ENCODE measurements at places on chromosomes 3 and 15.
A peak's percentile ranks its signal among the peaks of the same experiment; 100 is the strongest.

DNA sequence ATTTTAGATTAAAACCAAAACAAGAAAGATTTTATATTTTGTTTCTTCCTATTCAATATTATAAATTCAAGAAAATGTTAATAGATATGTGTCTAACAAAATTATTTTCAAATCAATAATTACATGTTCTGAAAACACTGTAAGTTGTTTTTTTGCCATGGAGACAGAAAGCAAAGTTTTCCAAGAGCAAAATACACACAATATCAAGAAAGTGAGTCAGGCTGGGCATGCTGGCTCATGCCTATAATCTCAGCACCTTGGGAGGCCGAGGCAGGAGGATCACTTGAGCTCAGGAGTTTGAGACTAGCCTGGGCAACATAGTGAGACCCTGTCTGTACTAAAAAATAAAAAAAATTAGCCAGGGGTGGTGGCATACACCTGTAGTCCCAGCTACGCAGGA lies 71.7 kb downstream of the TTC23 start:
- DNase-seq: no peak

DNA sequence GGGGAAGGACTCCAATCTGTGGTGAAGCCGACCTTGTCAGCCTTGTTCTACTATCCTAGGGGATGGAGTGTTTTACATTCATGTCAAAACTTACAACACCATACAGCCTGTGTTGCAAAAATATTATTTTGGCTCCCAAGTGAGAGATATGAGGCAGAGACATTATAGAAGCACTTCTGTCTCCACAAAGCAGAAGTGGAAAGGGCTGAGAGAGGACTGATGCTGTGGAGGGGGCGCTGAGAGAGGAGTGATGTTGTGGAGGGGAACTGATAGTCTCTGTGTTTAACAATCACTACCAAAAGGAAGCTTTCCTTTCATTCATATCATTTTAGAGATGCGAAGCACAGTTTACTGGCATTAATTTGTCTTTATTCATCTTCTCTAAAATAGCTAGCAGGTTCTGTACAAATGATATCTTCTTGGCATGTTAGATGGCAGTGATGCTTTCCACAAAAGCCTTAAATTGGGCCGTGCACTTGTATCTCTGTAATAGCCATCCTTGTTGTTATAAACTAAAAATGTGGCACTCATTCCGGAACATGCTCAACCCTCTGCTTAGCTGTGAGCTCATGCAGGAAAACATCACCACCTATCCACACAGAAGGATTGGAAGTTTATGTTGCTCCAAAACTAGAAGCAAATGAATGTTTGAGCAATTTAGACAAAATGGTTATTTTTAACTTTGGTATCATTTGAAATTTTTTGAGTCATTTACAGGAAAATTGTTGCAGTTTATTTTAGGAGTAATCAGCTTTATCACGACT lies 134.6 kb upstream of the TP63 start:
- DNase-seq: no peak

- no peak for DNase-seq
Observed at GRCh38 chr15:57921371-57921770, 144.1 kb downstream of the ALDH1A2 start.

DNA sequence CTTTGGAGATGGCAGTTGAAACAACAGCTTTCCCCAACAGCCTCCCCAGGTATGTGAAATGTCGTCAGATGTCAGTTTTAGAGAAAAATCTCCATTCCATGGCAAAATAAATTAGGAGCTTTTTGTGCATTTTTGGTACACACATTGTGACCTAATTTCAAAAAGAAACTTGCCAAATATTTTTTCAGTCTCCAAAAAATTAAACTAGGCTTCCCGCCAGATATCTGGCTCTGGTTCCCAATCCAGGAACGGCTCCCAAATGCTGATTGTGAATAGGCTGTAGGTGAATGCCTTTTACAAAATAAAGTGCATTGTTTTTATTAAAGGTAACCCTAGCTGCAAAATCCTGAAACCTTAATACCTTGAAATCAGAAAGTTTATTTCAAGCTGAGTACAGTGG lies 10.9 kb downstream of the KCNAB1 start:
- no peak for DNase-seq

DNA sequence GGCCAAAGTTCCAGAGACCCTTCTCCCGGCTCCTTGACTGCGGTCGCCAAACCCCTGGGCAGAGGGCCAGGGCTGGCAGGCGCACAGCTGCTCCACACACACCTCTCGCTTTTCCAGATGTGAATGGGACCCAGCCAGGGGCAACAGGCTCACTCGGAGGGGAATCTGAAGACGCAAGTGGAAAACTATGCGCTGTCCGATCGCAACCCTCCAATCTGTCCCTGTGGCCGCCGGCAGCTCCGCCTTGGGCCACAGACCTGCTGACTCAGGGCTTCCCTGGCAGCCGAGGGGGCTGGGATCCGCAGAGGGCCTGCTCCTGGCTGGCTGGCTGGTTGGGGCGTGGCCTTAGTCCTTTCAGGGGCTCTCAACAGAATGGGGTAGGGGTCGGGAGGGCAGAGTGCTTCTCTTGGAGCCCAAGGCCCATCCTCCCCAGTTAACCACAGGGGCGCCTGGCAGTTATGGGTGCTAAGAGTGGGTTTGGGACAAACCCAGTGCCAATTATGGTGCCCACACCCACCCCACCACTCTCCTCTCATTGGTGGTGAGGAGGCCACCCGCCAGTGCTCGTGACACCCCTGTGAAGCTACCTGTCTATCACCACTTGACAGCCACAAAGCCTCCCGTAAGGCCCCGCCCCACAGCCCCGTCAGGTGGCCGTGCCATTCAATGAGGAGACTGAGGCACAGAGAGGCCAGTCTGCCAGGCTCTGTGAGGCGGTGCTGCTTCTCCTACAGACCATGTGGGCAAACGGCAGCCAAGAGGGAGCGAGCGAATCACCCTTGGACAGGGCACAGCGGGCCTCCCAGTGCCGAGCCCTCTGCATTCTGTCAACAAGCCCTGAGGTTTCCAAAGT lies 53.8 kb downstream of the IQSEC1 start:
- peak; percentile 87 for DNase-seq

GRCh38 chr3:8987226-8987625 lies 24.0 kb upstream of the RAD18 start:
- DNase-seq: no peak

DNA sequence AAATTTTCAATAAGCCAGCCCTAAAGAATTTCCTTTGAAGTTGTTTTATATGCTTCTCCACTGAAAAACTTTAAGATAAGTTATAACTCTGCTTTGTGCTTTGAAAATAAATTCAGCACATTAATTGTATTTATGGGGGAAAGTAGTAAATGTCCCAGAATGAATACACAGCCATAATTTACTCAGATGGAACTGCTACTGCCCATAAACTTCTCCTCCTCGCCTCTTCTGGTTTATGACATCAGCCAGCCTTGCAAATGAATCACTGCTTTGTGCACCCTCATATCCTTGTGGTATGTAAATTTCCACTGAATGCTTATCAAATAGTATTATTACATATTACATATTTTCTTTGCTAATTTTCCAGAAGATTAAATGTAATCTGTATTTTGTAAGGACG lies 302.0 kb downstream of the DIPK2A start:
- no peak for DNase-seq

- DNase-seq: no peak
Observed at GRCh38 chr3:175233957-175234940, 375.1 kb downstream of the NAALADL2 start.

GRCh38 chr3:184192889-184193288 lies 6.9 kb downstream of the ABCF3 start:
- no peak for DNase-seq

GRCh38 chr15:70613271-70613670 lies 150.1 kb downstream of the UACA start:
- DNase-seq: no peak

- peak; percentile 5 for DNase-seq
Observed at GRCh38 chr15:62063825-62064635, 2.7 kb upstream of the C2CD4A start.

GRCh38 chr3:39724233-39724846 lies 85.1 kb upstream of the MYRIP start:
- DNase-seq: no peak

- DNase-seq: no peak
Observed at GRCh38 chr15:60259469-60259868, 138.3 kb downstream of the ANXA2 start.

- no peak for DNase-seq
Observed at GRCh38 chr15:101250873-101251829, 697 bp downstream of the CHSY1 start.

GRCh38 chr3:119818937-119819336 lies 37.0 kb downstream of the NR1I2 start:
- no peak for DNase-seq

DNA sequence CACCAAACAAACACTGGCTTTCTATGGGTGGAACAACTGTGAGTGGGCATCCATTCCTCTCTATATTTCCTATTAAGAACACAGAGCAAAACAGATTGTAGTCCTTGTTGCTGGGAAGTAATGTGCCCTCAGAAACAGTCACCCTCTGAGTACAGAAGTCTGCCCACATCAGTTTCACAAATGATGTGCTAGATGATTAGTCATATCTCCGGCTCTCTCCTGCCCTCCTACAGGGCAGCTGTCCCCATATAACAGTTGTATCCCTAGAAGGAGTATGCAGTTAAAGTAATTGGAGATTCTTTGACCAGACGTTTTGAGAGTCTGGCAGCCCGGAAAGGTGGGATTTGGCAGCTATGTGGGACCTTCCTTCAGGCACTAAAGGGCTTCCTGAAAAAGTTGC lies 159.9 kb downstream of the APBA2 start:
- peak; percentile 9 for DNase-seq

- DNase-seq: no peak
Observed at GRCh38 chr15:56792211-56792610, 58.9 kb upstream of the ZNF280D start.

DNA sequence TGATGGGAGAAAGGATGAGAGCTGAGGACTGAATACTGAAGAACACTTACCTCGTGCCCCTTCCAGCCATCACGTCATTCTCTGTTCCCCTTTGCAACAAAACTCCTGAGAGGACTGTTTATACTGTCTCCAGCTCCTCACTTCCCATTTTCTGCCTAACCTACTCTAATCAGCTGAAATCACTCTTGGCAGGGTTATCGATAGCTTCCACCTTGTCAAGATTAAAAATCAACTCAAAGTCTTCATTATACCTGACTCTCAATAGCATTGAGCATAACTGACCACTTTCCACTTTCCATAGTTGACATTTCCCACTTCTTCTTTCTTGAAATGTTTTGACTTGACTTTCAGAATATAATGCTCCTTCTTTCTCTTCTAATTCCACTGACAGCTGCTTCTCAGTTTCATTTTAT lies 4.3 kb downstream of the BTBD1 start:
- no peak for DNase-seq

- DNase-seq: no peak
Observed at GRCh38 chr3:33915796-33916546, 117.5 kb downstream of the PDCD6IP start.

DNA sequence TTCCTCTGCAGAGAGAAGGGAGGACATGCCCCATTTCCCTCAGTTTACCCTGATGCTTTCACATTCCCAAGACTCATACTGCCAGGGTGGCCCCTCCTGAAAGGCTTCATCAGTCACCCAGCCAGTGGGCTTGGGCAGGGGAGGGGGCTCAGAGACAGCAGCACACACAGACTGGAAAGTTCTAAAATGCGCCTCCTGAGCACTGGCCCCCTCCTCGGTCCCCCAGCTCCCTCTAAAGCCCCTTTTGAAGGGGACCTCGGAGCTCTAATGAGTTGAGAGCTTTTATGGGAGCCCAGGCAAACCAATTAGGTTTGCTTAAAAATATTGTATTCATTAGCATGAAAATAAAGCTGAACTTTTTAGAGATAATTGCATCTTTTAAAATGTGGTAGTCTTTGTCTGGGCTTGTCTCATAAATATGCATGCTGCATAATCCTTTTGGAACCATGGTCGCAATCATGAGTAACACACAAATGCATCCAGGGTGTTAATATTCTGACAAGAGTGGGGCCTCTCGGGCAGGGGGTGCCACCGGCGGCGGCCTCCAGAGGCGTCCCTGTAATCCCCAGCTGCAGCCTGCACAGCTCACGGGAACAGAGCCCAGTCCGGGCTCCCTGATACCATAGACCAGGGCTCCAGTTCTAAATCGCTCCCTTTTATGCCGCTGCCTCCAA lies 78.5 kb downstream of the RPLP1 start:
- no peak for DNase-seq

GRCh38 chr15:42062284-42062806 lies 32.0 kb downstream of the PLA2G4D start:
- no peak for DNase-seq

GRCh38 chr3:34856081-34856947 lies 783.0 kb upstream of the ARPP21 start:
- no peak for DNase-seq

- DNase-seq: no peak
Observed at GRCh38 chr3:11300970-11301369, 28.8 kb downstream of the ATG7 start.

GRCh38 chr15:46127361-46127874 lies 492.6 kb downstream of the SQOR start:
- peak; percentile 50 for DNase-seq

- no peak for DNase-seq
Observed at GRCh38 chr3:40268802-40269524, 40.5 kb upstream of the EIF1B start.

DNA sequence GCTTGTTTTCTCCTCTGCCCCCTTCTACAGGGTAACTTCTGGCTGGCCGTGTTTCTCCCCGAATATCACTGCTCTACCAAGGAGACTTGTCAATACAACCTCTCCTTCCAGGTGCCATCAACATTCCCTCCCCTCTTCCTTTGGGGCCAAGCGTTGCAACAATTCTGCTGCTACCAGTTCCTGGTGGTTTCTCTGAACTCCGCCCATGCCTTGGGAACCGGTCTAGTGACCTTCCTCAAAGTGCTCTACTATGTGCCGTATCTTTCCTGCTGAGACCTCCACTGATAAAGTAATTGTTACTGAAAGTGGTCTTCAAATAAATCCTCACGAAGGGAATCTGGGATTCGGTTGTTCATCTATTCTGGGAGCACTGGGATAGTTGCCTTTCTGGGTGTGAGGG lies 26.2 kb downstream of the PCSK6 start:
- no peak for DNase-seq

DNA sequence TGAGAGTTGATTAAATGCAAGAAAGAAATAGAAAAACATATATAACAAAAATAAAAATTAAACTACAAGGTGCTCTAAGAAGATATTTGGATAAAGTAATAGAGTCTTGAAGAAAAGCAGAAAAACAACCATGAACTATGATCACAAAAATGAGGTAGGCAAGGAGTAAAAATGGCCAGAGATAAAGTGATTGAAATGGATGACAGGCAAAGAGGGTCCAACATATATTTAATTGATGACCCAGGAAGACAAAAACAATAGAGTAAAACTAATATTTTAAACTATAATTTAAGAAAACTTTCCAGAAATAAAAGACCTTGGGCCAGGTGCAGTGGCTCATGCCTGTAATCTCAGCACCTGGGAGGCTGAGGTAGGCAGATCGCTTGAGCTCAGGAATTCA lies 22.1 kb upstream of the WDR49 start:
- DNase-seq: no peak

DNA sequence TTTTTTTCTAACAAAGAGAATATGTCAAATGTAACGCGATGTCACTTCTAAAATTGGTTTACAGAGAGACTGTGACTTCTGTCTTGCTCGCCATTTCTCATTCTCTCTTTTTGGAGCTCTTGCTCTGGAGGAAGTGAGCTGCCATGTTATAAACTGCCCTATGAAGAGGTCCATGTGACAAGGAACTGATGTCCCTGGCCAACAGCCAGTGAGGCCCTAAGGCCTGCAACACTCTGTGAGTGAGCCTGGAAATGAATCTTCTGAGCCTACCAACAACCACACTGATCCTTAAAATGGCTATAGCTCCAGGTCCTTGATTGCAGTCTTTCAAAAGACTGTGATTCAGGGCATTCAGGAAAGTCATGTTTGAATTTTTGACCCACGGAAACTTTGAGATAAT lies 49.9 kb downstream of the NMD3 start:
- no peak for DNase-seq

Measured in AG10803 (cell line).